Stimulated activated CD8-positive, alpha-beta memory T cell treated with anti-CD3 and anti-CD28 coated beads, Interleukin-4, amount 100 ng/mL, for 1 hour (primary cell): ENCODE measurements at places on chromosomes 5 and 9.

DNA sequence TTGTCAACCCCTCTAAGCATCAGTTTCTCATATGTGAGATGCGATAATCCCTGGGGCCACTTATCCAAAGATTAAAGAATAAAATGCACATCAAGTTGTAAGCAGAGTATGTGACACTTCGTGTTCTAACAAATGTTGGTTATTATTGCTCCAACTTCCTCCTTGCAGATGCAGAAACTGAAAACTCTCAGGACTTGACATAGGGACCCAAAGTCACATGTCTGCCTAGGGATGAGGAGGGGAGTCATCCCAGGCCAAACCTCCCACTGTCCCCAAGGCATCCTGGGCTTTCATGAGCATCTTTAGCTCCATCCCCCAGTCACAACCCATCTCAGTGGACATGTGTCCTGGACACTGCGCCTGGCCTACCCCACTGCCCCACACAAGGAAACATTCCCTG lies 27.5 kb upstream of the SYK start:
- no peak for DNase-seq

DNA sequence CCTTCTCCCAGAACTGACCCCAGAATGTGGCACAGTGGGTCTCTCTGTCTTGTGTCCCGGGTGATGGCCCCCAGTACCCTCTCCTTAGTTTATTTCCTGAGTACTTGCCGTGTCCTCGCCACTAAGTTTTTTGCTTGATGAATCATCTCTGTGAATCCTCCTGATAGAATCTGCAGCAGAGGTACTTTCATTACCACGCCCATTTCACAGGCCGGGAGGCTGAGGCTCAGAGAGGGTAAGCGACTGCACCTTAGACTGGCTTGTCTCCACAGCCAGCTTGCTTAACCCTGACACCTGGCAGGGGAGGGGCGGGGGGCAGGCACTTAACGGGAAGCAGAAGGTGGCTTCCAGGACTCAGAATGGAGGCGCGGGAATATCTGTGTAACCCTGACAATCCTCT lies 7.9 kb upstream of the IER5L start:
- no peak for DNase-seq

DNA sequence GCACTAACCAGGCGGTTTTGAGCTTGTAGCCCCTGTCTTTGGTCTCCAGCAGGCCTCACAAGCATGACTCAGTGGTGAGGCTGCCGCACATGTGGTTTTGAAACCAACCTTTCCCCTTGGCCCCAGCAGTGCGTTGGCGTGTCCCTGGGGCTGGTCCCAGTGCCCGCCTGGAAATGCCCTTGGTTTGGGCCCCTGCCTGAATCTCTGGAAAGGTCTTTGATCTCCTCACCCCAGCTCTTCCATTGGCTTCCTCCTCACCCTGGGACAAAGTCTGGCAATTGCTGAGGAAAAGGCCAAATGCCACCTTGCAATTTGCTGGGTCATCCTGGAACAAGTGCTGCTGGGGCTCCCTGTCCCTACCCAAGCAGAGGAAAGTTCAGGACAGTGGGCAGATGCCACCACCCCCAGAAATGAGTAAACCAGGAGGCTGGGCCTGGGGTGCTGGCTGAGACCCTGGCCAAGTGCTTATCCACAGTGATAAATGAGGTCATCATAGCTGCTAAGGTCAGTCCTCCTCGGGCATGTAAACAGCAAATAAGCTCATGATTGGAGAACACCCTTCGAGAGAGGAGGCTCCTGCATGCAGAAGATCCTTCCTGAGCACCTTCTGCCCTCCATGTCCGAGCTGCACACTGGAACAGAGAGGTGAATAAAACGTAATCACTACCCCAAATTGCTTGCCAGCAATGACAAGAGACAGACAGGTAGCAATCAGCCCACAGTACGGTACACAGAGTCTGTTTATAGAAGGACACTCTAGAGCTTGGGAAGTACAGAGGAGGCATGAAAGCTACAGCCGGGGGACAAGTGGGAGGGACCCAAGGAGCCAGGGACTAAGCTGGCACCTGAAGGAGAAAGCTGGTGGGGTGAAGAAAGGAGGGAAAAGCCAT lies 98.9 kb upstream of the CPEB4 start:
- no peak for DNase-seq

DNA sequence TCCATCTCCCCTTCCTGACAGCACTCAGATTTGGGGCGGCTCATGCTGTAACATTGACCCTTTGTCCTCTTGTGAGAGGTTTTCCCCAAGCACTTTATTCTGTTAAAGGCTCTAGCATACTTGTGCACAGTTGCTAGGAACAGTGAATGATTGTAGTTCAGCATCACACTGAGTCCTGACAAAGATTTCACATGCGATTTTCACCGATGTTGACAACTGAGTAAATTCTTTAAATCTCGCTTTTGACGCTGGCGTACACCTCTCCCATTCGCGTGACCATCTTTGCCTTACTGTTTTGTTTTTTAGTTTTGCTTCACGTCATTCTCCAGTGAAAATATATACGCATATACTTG lies 780 bp downstream of the CDC37L1 start:
- DNase-seq = no peak

GRCh38 chr9:70924895-70925547 lies 196.4 kb downstream of the TRPM3 start:
- no peak for DNase-seq

GRCh38 chr5:93359296-93359959 lies 221.6 kb downstream of the NR2F1-AS1 start:
- DNase-seq = no peak

GRCh38 chr9:136798708-136799078 lies 2.6 kb downstream of the CCDC183 start:
- DNase-seq = no peak

DNA sequence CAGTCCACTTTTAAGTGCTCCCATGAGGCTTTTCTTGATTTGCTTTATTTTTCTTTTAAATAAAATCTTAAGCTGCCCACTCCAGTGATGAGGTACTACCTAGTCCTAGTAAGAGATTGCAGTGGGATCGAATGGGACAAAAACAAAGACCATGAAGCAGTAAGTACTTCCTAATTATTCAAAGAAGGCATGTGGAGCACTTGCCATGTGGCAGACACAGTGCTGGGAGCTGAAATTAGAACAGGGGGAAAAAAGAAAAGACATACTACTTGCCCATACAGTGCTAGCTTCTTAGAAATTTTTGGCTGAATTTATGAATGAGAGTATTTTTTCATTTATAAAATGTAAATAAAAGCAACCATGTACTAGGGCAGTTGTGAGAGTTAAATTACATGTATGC lies 239.9 kb upstream of the TNC start:
- no peak for DNase-seq

GRCh38 chr5:69509212-69509611 lies 16.6 kb downstream of the OCLN start:
- DNase-seq = no peak

DNA sequence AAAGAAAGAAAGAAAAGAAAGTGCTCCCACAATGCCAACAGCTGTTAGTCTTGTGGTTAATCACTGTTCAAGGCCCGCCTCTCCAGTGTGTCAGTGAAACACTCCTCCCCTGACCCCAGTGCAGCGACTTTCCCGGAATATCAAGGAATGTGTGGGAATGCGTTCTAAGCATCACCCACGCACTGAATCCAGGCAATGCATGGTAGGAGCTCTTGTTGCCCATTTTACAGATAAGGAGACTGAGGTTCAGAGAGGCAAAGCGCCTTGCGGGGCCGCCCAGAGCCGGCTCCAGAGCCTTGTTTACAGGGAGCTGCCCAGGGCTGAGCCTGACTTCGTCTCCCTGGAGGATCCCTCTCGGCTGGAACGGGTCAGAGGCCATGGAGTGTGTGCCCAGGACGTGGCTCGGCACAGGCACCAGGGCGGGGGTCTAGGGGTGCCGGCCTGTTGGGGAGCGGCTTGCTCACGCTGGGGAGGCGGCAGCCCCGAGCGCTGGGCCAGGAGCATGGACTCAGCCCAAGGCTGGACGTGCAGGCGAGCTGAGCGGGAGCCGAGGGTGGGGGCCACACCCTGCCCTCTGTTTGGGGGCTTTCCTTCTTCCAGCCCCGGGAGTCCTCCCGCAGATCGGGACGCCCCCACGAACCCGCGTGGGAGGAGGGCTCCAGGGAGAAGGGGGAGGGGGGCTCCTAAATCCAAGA lies 823 bp downstream of the ST6GALNAC6 start:
- DNase-seq = no peak

- no peak for DNase-seq
Measured at GRCh38 chr9:115520646-115521045, 402.7 kb upstream of the TNC start.

- DNase-seq = no peak
Measured at GRCh38 chr9:121333950-121334773, 35.9 kb downstream of the STOM start.

DNA sequence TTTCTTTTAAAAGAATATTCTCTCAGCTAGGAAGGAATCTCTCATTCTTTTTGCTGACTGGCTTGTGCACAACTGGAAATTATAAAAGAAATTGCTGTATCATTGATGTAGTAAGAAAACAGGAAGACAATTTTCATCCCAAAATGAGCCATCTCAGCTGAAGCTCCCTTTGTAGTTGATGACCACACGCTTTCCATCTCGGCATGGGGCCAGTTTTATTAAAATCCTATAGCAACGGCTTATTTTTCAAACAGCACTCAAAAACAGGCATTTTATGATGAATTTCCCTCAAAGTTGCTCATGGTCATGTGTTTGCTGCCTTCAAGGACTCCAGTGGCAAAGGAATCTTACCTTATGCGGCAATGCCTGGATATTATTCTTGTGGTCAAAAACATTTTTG lies 62.4 kb upstream of the GLIS3 start:
- DNase-seq = no peak

DNA sequence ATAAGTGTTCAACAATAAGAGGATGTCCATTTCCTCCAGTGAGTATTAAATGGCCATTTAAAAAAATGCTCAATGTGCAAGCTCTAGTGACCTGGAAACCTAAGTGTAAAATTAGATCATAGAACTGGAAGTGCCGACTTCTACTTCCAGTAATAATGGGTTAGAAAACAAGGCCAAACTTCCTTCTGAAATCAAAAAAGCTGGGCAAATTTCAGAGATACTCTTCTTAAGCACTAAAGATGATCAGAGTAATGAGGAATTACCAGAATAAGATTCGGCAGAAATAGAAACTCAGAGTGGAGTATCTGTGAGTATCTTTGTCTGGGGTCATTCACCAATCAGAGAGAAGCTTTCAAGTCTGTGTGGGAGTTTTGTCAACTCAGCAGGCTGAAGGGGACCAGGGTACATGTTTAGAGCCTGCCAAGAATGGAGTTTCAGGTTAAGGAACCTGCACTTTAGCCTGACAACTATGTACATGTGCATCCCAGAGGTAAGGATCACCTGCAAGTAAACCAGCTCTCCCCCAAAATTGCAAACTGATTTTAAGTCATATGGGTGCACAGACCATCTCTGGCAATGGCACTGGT lies 17.1 kb downstream of the FCN2 start:
- no peak for DNase-seq

DNA sequence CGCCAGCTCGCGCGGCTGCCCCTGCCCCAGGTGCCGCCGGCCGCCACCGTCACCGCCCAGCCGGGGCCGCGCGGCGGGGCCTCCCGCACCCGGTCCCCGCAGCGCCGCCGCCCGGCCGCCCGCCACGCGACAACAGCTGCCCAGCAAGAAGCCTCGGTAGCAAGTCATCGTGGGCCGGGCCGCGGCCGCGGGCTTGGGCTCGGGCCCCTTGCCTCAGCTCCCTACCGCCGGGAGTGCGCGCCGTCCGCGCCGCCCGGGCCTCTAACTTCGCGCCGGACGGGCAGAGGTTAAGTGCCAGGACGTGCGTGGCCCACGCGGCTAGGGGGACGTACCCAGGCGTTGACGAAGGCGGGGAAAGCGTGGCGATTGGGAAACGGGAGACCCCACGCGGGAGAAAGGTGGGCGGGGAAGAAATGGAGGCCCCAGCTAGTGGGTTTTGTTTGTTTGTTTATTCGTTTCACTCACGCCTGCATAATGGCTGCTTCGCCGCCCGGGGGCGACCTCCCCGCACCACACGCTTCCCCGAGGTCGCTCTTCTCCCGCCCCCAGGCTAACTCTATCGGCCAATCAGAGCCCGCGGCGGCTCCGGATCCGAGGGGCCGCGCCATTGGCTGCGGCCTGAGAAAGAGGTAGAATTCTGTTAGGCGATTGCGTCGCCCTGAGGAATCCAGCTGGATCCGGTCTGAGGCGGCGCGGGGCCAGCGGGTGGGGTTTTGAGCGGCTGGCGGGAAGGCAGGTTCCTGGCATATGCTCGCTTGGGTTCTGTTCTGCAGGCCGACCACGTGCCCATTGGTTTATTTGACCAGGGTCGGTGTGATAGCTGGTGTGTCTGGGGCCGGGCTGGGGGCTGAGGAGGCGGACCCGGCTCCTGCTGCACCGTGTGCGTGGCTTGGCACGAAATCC lies at the start of gene NADK2:
TSS of gene NADK2 (minus strand) at position 295 of the 903 bp plus-strand sequence. CDS start at position 168, 127 bp downstream.
- DNase-seq = peak; percentile 80

DNA sequence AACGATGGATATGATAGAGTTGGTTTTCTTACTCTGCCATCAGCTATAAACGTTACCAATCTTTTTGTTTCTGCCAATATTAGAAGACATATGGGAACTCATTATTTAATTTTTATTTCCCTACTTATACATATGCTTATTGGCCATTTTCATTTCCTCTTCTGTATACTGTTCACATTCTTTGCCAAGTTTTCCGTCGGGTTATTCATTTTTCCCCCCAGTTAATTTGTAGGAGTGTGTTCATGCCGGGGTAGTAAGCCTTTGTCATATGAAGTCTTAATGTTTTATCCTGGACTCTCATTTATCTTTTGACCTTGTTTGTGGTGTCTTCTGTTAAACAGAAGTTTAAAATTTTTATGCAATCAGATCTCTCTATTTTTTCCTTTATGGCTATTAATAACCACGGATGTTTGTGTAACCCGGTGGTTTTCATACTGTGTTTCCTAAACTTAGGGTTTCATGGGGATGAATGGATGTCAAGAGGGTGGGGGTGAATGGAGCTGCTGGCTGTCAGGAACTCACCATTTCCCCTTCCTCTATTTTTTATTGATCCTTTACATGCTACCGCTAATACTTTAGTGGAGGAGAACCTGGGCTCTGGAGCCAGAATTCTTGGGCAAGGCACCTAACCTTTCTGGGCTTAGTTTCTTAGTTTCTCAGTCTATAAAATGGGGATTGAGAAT lies 42.5 kb upstream of the PPARGC1B start:
- DNase-seq = no peak

GRCh38 chr9:37968228-37968701 lies 64.3 kb upstream of the SLC25A51 start:
- no peak for DNase-seq

GRCh38 chr5:68196876-68197275 lies 18.7 kb upstream of the PIK3R1 start:
- DNase-seq = no peak
